DMS53 (cell line): ENCODE measurements at places on chromosomes 5 and 9.
A peak's percentile ranks its signal among the peaks of the same experiment; 100 is the strongest.

DNA sequence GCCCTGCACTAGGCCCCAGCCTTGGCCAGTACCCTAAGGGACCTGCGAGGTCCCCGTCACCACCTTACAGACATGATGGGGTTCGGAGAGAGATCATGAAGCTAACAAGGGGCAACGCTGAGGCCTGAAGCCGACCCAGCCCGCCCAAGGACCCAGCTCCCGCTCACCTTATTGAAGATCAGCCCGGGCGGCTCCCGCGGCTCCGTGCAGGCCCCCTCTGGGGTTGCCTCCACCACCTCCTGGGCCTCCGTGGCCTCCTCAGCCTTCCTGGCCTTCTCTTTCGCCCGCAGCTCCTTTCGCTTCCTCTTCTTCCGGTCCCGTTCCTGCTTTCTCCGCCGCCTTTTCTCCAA lies 3.6 kb downstream of the SURF6 start:
- no peak for DNase-seq

GRCh38 chr9:136627703-136628102 lies 35.0 kb upstream of the EGFL7 start:
- DNase-seq, result no peak

- DNase-seq, result no peak
Observed at GRCh38 chr5:98776066-98776705, 2.7 kb downstream of the RGMB start.

DNA sequence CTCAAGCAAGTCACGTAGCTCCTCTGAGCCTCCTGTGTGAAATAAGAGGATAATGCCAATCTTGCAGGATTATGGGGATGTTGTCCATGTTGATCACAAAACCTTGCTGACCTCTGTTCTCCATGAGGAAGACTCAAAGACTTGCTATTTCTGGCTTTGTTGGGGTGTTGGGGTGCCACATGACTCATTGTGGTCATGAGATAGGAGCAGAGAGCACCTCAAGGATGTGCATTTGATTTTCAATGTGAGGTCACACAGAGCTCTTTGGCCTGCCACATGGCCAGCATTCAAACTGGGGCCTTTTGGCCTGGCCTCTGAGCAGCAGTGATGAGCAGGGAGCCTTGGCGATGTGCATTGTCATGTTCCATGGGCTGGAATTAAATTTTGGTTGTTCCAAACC lies 380.3 kb downstream of the GADD45G start:
- DNase-seq, result no peak

DNA sequence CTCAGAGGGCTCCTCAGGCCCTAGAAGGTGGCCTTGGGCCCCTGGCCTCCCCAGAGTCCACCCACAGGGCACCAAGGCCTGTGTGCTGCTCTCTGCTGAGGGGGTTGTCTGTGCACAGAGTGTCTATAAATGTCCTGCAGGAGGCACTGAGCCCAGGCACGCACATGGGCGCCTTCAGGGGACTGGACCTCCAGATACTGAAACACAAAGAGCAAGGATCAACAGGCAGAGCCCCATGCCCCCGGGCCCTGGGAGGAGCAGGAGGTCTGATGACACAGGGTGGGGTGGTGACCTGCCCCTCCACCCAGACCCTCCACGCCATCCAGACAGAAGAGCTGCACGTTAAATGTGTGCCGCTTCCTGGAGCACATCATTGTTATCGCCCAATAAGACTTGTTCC lies 64.6 kb upstream of the SIMC1 start:
- DNase-seq, result no peak

DNA sequence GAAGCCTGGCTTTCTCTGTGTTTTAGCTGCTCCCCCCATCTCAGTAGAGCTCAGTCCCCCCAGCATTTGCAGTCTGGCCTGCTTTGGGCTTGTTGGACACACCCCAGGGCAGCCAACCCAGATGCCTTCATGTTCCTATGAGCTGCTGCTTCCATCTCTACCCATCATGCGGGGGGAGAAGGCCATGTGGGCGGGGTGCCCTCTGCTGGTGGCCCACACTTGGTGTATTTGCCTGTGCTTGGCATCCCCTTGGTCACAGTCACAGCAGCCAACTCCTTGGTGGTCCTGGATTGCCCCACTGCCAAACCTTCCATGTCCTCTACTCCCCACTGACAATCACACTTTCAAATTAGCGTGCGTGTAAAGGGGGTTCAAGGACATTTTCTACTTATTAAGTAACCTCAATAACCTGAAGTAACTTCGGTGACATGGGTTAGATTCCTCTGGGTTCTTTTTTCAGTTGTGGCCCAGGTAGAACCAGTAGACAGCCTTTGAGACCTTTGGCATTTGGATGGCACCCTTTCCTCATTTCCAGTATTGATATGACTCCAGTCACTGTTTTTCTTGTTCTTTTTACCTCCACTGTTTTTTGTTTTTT lies 42.8 kb downstream of the SNX30 start:
- peak; percentile 78 for DNase-seq

- DNase-seq, result no peak
Observed at GRCh38 chr9:113927277-113927676, 51.2 kb downstream of the ZNF618 start.

DNA sequence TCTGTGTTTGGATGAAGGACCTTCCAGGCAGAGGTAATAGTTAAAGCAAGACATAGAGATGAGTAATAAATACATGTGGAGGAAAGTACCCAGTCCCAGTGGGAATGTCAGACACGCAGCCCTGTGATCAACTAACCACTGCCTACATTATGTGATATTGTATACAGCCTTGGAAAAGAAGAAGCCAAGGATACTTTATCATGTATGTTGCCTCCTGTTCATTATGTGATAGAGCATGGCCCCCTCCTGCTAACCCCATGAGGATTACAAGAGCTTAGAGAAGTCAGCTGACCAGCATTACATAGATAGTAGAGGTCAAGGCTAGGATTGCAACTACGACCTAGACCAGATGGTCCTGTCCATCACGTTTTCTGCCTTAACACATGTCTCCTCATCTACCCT lies 497.0 kb upstream of the TNC start:
- DNase-seq, result no peak

DNA sequence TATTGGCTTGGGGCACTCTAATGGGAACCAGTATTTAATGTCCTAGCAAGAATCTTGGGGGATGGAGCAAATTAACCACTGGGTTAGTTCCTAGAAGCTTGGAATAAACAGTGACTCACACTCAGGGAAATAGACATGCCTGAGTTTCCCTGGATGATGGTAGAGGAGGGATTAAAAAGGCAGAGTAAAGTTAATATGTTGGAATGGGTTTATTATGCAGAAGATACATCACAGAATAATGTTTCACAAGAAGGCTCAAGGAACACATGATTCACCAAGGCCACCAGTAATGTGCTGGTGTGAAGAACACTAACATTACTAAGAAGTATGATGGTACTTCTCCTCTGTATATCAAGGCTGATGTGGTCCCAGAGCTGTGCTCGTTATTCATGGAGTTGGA lies 752.9 kb upstream of the SEMA6A start:
- peak; percentile 9 for DNase-seq

DNA sequence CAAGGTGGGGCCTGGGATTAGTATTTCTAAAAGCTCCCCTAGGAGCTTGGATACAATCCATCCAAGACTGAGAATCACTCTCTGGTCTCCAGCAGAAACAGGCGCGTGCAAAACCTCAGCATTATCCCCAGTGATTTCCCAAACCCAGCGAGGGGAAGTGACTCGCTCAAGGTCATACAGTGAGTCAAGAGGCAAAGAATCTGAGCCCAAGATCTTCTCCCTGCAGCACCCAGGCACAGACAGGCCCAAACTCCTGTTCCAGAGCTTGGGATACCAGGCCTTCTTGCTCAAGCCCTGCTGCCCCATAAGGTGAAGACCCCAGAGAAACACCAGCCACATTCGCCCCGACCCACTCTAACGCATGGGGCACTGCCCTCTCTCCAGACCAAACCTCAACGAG lies 33.2 kb downstream of the SHB start:
- DNase-seq, result no peak

- no peak for DNase-seq
Observed at GRCh38 chr9:93952119-93952783, 2.9 kb downstream of the BARX1 start.

DNA sequence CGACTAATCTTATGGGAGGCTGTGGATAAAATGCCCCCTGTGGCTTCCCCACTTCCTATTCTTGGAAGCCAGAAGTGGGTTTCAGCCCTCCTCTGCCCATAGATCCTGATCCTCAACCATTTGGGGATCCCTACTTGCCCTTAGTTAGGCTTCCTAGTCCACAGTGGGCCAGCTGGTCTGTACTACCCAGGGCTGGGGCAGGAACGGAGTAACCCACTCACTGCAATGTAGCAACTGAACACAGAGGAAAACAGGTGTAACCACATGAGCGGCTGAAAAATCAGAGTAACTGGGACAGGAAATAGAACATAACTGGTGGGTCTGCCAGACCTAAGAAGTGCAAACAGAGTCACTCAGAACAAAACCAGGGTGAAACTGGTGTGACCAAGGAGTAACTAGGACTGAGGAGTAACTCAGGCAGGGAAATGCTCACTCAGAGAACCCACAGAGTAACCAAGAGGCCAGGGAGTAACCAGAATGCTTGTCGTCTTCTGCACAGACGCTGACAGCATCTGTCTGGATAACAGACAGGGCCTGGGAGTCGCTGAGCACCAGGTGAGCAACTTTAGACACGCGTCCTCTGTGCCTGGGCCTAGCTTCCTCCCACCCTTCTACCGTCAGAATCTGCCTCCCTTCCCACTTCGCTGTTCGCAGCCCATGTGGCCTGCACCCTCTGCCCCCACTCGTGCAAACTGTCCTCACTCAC lies 1.0 kb downstream of the AQP3 start:
- DNase-seq, result peak; percentile 79

DNA sequence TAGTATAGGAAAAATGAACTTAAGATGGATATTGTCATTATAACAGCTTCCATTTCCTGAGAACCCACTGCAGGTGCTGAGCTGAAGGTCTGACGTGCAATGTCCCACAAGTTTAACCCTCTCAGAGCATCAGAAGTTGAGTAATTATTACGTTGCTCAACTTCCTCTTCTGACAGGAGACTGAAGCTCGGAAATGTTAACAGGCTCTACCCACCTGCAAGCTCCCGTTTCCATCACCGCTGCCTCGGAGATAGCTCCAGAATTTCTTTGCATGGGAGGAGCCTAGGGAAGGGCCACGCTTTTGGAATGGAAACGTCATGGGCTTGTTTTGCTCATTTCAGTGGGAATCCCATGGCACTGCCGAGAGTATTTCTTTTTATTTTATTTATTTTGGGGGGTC lies 1.0 kb upstream of the NTMT1 start:
- DNase-seq, result peak; percentile 67

- DNase-seq, result no peak
Observed at GRCh38 chr9:91378695-91379127, 17.0 kb upstream of the AUH start.
